Hematopoietic multipotent progenitor cell treated with erythropoietin and hydrocortisone succinate and interleukin-3 and kit ligand, for 17 days (in vitro differentiated cells): ENCODE measurements at places on chromosomes 16 and 17.

GRCh38 chr17:31803494-31804213, 55.4 kb downstream of the COPRS start:
- DNase-seq: no peak

DNA sequence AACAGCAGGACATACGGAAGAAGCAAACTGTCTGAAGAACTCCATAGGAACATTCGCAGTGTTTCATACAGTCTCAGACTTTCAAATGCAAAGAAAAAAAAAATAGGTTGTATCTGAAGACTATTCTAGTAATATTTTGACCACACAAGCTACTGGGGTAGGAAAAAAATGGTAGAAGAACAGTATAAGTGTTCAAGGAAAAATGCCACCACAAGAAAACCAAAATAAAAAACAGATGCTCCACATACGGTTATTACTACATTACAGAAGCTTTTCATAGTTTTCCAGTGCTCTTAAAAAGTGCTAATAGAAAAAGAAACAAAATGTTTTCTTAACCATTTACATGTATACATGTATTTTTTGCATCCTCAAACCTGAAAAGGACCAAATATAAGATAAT, 3.7 kb downstream of the NCOR1 start:
- no peak for DNase-seq

DNA sequence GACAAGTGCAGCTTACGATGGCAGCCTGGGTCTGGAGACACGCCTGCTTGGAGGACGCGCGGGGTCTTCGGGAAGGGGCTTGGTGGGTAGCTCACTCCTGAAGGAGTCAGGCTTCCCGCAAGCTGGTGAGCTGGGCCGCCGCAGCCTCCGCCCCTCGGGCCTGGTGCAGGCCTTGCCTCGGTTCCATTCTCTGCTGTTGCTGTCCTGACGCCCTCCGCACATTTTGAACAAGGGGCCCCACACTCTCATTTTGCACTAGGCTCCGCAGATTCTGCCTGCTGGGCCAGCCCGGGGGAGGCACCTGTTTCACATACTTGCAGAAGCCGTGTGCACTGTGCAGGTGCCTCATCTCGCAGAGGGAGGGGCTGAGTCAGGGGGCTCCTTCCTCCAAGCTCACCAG, 31.9 kb upstream of the CBX4 start:
- DNase-seq: no peak

GRCh38 chr17:61411261-61412142, 11.9 kb downstream of the TBX2 start:
- DNase-seq: no peak

GRCh38 chr17:74646231-74646630, 22.7 kb upstream of the CD300E start:
- DNase-seq: no peak

GRCh38 chr16:24035127-24035842, 199.5 kb downstream of the PRKCB start:
- DNase-seq: no peak

GRCh38 chr17:73824321-73824720, 180.1 kb upstream of the SDK2 start:
- DNase-seq: no peak

GRCh38 chr16:31875928-31876547, 2.4 kb downstream of the ZNF267 start:
- no peak for DNase-seq

- DNase-seq: no peak
These were observed 27.6 kb upstream of the PRM1 start for GRCh38 chr16:11308493-11309283.

DNA sequence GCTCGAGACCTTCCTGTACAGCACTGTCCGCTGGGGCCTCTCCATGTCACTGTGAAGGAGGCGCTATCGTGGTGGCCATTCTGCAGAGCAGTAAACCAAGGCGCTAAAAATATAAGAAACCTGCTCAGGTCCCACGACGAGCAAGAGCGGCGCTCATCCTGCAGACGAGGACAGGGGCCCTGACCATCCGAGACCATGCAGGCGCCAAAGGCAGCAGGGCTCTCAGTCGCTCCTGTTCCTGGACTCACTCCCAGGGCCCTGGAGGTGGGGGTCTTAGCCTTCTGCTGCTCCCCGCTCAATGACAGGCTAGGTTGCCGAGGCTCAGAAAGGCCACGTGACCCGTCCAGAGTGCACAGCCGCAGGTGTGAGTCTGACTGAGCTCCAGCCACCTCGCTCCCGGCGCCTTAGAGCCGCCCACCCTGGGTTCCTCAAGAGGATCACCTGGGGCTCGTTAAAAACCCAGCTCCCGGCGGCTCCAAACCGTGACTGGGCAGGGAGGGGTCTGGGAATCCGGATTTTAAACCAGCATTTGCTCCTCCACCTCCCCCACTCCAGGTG, 509 bp upstream of the ATP2C2 start:
- DNase-seq: no peak

GRCh38 chr16:5069854-5070253, 1.8 kb upstream of the ALG1 start:
- DNase-seq: no peak

DNA sequence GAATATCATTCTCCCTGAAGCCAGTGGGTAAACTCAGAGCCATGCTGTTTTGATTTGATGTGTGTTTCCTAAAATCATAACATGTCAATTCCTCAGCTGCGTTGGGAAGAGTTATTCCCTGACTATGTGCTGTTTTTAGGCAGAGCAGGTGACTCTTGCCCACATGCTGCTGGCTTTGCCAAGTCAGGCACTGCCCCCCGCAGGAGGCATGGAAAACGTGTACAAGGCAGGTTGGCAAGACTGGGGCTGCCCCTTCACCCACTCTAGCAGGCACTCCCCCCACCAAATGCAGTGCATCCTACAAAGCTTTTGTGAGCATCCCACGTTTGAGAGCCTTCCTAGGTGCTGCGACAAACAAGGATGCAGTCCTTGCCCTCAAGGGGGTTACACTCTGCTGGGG, 38.3 kb upstream of the NAT9 start:
- DNase-seq: no peak

DNA sequence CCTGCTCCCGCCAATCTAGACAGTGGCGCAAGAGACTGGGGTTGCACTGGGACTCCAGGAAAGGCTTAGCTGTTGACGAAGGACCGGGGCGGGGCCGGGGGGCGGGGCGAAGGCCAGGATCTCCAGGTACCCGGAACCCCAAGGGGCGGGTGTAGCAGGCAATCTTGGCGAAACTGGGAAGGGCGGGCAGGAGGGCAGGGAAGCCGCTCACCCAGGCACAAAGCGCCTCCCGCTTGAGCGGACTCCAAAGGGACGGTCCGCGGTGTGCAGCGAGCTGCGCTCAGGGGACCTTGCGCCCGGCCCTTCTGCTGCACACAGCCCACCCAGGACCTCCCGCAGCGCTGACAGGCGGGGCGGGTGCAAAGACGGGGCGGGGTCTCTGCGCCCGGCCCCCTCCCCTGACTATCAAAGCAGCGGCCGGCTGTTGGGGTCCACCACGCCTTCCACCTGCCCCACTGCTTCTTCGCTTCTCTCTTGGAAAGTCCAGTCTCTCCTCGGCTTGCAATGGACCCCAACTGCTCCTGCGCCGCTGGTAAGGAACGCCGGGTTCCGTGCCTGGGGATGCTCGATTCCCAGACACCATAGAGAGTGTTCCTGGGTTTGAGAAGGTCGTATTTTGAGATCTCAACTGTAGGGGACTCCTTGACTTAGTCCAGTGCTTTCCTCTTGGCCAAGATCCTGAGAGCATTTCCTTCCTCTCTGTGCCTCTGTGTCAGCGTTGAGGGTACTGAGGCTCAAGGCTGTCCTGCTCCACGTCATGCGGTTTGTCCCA, at the start of gene MT1F:
TSS of gene MT1F (plus strand) at position 405 of the 772 bp plus-strand sequence. CDS start at position 505, 100 bp downstream.
- no peak for DNase-seq

DNA sequence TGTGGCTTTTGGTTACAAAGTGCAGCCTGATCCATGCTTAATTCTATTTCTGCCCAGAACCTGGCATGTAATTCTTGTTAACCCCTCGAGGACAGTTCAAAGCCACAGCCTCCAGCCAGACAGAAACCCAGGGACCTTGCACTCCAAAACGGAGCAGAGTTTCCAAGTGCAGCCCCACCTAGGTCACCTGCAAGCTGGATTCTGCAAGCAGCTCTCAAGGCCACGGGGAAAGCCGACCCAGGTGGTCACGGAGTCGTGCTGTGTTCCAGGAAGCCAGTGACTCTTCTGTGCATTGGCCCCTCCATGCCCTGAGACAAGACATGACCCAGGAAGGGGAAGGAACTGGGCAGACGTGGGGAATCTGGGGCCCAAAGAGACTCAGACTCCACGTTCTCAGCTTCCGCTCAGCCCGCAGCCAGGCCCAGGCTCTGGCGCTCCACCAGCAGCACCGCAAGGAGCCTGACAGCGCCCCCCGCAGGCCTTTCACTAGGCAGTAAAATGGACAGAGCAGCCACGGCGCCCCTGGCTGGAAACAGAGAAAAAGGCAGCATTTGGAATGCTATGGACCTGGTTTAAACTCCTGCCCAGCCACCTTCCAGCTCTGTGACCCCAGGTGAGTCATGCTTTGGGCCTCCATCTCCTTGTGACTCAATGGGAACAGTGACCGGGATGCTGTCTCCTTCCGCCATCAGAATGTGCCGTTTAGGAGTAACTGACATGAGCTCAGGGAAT, 27.3 kb upstream of the GSG1L start:
- DNase-seq: no peak

DNA sequence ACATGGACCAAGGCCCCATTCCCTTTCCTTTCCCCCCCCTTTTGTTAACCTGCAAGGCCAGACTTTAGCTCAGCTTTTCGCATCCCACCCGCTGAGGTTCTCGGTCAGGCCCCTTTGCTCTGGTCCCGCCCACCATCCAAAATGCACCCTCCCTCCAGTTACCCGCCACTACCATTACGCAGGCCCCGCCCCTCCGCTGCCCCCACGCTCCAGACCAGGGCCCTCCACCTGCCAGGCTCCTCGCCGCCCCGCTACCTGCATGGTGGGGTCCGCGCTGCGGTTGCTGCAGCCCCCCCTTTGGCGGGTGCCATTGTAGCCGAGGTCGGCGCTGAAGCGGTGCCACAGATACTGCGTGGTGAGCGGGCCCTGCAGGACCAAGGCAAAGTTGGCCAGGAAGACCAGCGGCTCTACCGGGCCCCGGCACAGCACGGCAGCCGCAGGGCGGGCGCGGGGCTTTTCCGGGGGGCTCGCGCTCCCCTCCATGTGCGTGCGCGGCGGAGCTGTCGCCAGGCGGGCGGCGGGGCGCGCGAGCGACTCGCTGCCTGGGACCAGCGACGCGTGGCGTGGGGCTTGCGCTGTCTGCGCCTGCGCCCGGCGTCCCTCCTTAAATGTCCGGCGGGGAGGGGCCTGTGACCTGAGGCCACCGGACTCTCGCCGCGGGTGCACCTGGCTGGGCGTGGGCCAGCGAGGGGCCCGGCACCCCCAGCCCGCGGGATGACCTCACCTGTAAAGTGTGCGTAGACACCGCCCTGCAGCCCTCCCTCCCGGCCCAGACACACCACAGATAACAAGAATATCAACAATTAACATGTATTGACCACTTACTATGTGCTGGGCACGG, at the start of gene SLC46A1:
TSS of gene SLC46A1 (minus strand) at position 581 of the 841 bp plus-strand sequence. CDS start at position 483, 98 bp downstream.
- DNase-seq: no peak

DNA sequence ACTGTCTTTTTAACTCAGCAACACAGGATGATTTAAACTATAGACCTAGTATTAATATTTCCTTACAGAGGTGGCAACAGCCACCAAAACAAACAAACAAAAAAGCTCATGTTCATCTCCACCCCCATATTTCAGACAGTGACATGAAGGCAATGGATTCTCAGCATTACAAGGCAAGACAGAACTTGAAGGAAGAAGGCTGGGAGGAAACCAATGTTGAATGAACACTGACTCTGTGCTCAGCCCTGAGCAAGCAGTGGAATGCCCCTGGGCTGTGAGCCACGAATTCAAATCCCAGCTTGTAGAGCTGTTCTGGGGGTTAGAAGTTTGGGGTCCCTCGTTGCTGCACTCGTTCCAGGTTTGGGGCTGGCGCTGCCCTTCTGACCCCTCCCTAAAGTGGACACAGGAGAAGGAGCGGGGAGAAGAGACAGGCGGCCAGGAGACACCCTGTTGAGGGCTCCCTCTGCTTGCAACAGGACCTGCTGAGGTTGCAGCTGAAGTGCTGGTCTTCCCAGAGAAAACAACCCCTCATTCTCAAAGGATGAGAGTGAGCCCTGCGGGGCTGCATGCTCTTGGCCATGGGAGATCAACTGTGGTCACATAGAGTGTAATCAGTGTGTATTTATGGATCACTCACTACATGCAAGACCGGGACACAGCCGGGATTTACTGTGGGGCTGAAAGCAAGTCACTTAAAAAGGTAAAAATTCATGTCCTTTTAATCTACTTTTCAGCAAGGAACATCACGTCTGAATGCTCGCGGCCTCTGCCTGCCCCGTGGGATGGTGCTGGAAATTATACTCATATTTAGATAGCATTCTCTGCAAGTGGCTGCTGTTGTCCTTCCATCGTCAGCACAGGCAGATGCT, 34.3 kb downstream of the MYH3 start:
- DNase-seq: no peak

DNA sequence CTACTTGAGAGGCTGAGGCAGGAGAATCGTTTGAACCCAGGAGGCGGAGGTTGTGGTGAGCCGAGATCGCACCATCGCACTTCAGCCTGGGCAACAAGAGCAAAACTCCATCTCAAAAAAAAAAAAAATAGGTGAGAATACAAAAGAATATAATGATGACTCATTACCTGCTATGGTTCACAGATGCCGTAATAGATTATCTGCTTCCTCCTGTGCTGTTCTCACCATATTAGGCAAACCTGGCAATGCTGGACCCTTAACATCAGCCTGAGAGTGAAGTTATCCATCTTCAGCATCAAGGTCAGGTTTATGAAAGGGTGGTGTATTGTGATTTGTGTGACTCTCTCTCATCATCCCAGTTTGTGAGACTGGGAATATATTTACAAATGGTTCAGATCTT, 271.3 kb upstream of the CPHXL start:
- no peak for DNase-seq

GRCh38 chr17:28958820-28959455, 7.6 kb upstream of the PHF12 start:
- DNase-seq: no peak

DNA sequence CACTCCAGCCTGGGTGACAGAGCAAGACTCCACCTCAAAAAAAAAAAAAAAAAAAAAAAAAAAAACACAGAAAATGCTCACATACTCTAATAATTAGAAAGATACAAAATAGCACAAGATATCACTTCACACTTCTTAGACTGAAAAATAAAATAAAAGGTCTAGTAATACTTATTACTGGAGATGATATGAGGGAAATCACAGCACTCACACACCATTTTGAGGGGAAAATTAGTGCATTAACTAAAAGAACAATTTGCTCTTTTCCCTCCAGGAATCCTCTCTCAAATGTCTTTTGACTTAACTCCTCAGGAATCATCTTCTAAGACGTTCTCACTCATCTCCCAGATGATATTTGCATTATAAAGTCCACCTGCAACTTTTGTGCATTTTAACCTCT, 697.9 kb upstream of the SOX9 start:
- DNase-seq: no peak

- DNase-seq: no peak
These were observed 24.6 kb upstream of the WFDC1 start for GRCh38 chr16:84270071-84270470.

DNA sequence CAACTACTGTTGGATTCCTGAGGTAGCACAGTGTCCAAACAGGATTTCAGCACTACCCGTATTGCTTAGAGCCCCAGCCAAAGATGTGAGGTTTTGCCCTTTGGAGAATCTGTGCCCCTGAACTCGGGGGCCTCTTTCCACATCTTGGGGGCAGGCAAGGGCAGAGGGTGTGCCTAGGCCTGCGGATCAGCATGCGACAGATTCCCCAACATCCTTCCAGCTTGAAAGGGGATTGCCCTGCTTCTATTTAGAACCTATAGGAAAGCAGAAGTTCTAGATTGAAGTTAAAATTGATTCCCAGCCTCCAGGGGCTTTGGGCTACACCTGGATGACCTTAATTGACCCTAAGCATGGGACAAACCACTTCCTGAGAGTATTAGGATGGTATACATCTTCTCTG, 19.6 kb downstream of the NOD2 start:
- DNase-seq: no peak

GRCh38 chr17:50630524-50631194, 4.0 kb upstream of the ABCC3 start:
- peak; percentile 58 for DNase-seq
